ENCODE measurements at places on chromosomes 1 and 21.

DNA sequence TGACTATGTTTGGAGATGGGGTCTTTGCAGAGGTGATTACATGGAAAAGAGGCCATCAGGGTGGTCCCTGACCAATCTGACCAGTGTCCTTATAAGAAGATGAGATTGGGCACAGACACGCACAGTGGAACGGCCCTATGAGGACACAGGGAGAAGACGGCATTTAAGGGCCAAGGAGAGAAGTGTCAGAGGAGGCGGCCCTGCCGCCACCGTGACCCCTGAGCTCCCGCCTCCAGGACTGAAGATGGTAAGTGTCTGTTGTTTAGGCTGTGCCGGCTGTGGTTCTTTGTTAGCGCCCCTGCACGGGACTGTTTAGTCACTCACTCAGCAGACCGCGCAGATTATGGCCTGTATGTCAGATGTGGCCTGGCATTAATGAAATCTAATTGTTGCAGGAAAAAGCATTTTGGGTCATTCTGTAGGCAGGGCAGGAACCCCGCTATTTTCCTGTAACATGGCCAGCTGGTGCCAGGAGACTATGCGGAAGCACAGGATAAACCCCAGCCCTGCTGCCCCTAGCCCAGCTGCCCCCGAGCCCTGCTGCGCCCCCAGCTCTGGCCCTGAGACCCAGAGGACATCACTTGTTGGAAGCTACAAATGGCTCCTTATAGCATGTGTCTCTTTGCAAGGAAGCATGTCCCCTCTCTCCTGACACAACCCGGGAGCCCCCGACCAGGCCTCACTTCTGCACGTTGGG is 53.7 kb upstream of the RIPK4 start:
- no peak for DNase-seq

- DNase-seq = no peak
Measured at GRCh38 chr1:84870591-84870990, 22.4 kb downstream of the LPAR3 start.

DNA sequence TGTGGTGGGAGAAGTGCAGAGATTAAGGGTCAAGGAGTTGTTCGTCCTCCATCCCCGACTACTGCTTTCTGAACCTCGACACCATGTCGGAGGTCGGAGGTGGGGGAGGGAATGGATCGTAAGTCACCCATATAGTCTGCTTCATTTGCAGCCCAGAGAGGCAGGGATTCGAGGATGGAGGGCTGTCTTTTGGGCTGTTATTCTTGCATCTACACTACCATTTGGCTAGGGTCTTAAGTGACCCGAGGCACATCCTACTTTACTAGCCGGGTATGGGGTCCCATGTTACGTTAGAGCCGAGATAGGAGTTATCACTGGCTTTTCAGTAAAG is 578 bp downstream of the USP21 start:
- DNase-seq = no peak

DNA sequence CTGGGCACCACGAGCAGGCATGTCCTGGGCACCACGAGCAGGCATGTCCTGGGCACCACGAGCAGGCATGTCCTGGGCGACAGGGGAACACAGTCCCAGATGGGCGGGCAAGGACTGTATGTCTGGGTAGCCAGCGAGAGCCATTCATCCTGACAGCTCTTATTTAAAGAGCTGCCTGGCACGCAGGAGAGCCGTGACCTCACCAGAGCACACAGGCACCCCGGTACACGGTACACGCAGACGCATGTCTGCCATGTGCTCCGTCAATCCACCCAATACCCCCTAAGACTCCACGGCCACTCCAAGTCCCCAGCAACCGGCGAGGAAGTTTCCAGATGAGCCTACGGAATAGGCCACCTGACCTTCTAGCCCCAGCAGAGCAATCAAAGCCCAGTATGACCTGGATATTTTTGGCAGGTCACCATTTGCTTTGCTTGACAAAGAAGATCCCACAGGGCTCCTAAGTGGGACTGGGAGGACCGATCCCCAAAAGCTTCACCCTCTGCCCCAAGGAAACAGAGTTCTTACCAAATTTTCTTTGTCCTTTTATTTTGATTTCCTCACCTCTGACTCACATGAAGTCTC is 51.7 kb downstream of the CASZ1 start:
- DNase-seq = no peak

DNA sequence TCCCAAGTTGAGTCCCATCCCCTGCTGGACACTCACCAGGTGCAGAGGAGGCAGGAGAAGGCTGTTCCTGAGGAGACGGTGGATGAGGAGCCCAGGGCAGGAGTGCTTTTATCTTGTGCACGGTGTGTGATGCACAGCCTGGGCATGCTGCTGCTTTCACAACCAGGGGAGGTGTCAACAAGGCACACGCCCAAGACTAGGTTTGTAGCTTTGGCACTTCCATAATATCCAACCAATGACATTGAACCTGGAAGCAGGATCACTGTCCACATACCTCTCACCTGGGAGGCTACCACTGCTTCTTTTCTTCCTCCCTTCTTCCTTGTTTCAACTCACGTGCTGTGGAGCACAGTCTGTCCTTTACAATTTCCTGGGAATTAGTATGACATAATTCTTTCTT is at the start of gene LCE3D:
Gene LCE3D, minus strand, starts transcription at position 84 of the 400 bp plus-strand sequence. CDS start 580 bp downstream, outside the sequence.
- no peak for DNase-seq

- DNase-seq = no peak
Measured at GRCh38 chr1:233127157-233127556, 168.4 kb downstream of the PCNX2 start.

DNA sequence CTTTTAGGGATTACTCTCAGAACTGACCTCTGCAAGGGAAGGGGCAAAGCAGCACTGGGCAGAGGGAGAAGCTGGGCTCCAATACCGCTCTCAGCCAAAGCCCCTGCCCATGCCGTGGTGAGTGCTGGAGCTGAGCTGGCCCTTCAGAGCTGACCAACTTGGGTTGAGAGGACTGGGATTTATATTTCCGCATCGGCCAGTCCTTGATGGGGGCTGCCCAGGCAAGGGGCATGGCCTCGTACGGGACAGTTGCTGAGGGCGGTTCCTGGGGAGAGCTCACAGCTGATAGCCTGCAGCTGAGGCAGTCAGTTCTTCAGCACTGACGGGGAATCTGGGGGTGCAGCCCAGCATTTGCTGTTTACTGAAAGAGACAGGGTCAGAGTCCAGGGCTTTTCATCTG is 8.0 kb downstream of the HUNK start:
- DNase-seq = no peak

DNA sequence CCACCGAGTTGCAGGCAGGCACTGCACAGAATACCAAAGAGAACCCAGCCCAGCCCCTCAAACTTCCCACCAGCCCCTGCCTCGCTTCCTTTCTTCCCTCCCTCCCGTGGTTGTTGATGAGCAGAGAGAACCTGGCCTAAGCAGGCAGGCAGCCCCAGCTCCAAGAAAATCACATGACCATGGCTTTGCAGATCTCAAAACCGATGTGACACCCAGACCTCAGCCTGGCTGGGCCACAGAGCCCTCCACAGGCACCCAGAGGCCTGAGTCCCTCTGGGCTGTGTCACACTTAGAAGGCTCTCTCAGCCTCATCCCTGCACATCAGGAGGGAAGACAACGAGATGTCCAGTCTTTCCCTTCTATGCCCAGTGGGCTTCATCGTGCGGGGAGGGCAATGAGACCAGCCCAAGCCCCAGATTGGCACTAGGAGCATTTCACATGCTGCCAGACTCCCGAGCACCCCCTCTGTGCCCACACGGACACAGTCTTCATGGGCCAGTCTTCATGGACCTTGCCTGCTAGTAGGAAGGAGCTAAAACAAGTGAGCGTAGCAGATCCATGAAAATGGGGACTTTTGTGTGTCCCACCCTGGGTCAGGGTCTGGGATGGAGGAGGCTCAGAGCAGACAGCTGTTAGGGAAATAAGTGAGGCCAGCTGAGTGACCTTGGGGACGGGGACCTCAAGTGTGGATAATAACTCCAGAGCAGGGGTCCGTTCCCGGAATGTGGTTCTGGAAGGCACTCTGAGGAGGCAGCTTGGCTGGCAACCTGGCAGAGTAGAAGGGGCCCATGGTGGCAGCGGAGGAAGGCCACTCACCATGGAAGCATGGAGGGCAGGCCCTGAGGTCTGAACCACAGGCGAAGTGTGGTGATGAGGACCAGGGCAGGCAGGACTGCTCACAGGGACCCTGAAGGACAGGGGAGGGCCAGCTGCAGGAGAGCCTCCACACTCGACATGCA is 204.4 kb upstream of the VAMP3 start:
- no peak for DNase-seq

- no peak for DNase-seq
Measured at GRCh38 chr1:233485385-233485784, 128.5 kb upstream of the KCNK1 start.

DNA sequence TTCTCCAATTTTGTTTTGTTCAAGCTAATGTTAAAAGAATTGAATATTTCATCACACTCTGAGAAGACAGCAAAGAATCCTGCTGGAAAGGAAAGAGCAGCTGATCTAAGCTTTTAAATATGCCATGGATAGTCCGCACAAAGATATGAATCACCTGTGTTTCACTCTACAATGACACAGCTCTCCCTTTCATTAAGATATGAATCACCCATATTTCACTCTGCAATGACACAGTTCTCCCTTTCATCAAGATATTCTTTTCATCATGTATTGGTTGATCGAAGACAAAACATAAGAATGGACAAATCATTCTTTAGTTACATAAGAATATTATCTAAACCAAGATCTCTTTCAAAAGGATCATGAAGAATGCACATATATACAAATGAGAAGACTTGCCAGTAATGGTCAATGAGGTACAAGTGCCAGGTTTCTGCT is 367.3 kb downstream of the SMYD3 start:
- DNase-seq = no peak

DNA sequence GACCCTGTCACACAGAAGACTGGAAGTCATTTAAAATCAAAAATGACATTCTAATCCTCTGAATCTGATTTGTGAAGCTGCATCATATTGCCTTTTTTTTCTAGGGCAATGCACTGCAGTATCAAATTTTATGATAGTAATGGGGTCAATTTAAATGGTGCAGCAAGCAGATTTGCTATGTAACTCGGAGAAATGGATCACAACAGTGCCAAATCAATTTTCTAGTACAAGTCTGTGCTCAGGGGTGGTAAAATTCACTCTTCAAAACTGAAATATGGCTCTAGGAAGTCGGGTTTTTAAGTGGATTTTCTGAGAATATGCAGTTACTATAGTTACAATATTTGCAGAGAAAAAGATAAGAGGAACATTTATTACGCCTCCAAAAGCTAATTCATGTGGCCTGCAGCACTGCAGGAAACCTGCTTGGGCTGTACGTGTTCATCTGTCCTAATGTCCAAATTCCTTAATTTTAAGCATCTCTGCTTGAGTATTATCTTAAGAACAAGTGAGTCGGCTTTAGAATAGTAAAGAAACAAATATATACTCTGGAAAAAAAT is 31.5 kb downstream of the HLCS start:
- no peak for DNase-seq

GRCh38 chr21:39730418-39731157 is 14.4 kb upstream of the IGSF5 start:
- DNase-seq = no peak

GRCh38 chr1:56489695-56490094 is 89.7 kb downstream of the PLPP3 start:
- DNase-seq = no peak

GRCh38 chr1:7704214-7705047 is 66.7 kb upstream of the VAMP3 start:
- DNase-seq = peak; percentile 28

DNA sequence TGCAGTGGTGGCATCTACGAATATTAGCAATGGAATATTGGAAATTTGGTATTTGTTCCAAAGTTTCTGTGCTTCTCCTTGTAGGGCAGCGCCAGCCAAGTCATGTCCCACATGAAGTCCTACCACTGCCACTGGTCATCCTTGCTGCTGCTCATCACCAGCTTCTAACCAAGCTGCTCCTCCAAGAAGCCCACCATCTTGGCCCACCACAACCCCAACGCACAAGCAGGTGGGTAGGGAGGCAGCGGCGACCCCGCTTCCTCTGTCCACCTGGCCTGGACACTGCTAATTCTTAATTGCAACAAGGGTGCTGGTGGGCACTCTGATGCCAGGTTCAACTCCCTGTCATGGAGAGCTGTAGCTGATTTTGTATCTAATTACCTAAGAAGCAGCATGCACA is 291.2 kb upstream of the LYPLAL1 start:
- DNase-seq = no peak

- no peak for DNase-seq
Measured at GRCh38 chr1:100626397-100626796, 88.5 kb downstream of the GPR88 start.

DNA sequence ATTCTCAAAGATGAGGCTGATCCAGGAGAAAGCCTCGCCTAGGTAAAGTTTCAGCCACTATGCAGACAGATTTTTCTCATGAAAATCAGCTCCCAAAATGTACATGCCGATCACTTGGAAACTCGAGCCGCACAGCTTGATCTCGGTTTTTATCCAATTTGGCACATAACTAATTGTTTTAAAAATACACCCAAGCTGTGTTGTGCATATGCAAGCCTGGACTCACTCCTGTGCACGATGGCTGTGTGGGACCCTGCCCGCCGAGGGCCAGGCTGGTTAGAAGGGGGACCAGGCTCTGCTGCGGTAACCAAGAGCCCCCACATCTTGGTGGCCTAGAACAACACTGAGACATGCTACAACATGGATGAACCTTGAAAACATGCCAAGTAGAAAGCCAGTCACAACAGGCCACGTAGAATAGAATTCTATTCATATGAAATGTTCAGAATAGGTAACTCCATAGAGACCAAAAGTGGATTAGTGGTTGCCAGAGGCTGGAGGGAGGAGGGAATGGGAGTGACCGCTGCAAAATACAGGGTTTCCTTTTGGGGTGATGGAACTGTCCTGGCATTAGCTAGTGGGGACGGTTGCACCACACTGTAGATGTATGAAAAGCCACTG is 16.1 kb upstream of the LDLRAP1 start:
- DNase-seq = no peak

DNA sequence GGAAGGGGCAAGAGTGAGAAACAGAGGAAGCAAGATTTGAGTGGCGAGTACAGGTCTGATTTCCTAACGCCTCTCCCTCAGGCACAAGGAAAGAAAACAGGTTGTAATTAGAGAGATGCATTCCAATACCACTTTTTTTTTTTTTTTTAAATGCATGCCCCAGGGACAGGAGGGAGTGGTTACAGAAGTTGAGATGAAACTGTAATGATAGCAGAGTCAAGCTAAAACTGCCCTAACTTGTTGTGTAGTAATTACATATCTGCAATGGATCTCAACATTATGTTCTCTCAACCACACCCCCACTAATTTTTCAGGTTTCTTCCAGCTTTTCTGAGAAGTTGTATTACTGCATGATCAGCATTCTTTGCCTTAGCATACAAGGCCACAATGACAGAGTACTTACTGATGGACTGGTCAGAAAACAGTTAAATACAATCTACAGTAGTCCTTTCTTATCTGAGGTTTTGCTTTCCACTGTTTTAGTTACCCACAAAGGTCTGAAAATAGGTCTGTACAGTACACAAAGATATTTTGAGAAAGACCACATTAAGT is 5.5 kb downstream of the ETV3 start:
- DNase-seq = no peak

- no peak for DNase-seq
Measured at GRCh38 chr1:180961622-180962021, 48.9 kb downstream of the KIAA1614 start.

- DNase-seq = no peak
Measured at GRCh38 chr1:152451254-152451653, 37.2 kb upstream of the CRNN start.

GRCh38 chr1:43495204-43495603 is 35.5 kb upstream of the PTPRF start:
- DNase-seq = no peak

- no peak for DNase-seq
Measured at GRCh38 chr1:164610538-164611222, 51.7 kb downstream of the PBX1 start.
